ENCODE measurements at places on chromosomes 2 and 18.
A peak's percentile ranks its signal among the peaks of the same experiment; 100 is the strongest.

- no peak for DNase-seq
Measured at GRCh38 chr2:200658278-200658864, 72.6 kb downstream of the AOX1 start.

- DNase-seq, result no peak
Measured at GRCh38 chr2:77013457-77013856, 508.7 kb downstream of the LRRTM4 start.

GRCh38 chr2:79740879-79741443 lies 228.1 kb downstream of the CTNNA2 start:
- DNase-seq, result no peak

DNA sequence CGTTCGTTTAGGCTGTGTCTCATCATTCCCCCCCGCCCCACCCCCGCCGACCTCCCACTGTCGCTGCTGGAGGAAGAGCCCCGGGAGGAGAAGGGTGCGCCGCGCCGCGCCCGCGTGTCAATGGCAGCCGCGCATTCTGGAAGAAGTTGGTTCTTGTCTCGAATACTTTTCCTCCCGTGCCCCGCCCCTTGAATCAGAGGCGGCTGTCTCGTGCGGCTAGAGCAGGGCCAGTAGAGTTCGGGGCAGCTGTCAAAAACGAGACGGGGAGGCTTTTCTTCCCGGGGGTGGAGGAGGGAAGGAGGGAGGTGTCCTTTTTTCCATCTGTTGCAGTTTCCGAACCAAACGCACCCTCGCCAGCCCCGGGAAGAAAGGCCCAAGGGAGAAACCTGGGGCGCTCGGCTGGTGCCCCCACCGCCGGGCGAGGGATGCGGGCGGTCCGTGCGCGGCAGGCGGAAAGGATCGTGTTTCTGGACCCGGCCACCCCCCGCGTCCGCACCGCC lies 410 bp upstream of the TGIF1 start:
- DNase-seq, result peak; percentile 62

- DNase-seq, result no peak
Measured at GRCh38 chr2:11768946-11769345, 22.5 kb downstream of the LPIN1 start.

DNA sequence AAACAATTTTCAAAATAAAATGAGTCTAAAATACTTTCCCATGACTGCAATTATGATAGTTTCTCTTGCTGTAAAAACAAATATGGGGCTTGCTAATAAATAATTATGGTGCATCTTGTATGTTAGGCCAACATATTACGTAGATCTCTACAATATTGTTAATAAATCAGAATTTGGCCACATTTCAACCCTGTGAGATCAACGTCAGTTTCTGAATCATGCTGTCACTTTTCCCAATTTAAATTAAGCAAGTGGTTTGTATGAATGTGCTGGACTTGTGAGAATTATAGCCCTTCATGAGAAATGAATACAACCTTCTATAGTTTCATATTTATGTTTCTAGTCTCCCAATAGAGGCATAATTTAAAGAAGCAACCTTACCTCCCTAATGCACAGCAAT lies 808.9 kb downstream of the SUCLG1 start:
- DNase-seq, result no peak

GRCh38 chr2:239313776-239314175 lies 87.0 kb downstream of the HDAC4 start:
- DNase-seq, result no peak

- DNase-seq, result no peak
Measured at GRCh38 chr2:49029406-49029805, 124.9 kb downstream of the FSHR start.

DNA sequence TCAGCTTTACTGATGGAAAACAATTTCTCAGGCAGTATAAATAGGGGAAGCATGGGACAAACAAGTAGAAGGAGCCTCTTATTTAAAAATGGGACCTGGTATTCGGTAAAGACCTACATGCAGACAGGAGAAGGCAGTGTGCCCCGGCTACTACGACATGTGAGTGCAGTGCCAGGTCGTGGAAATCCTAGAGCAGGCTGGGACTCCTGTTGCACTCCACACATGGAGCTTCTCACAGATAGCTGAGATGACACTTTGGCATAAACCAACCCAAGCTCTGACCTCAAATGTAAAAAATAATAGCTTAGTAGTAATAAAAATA lies 885 bp upstream of the DSEL start:
- no peak for DNase-seq

DNA sequence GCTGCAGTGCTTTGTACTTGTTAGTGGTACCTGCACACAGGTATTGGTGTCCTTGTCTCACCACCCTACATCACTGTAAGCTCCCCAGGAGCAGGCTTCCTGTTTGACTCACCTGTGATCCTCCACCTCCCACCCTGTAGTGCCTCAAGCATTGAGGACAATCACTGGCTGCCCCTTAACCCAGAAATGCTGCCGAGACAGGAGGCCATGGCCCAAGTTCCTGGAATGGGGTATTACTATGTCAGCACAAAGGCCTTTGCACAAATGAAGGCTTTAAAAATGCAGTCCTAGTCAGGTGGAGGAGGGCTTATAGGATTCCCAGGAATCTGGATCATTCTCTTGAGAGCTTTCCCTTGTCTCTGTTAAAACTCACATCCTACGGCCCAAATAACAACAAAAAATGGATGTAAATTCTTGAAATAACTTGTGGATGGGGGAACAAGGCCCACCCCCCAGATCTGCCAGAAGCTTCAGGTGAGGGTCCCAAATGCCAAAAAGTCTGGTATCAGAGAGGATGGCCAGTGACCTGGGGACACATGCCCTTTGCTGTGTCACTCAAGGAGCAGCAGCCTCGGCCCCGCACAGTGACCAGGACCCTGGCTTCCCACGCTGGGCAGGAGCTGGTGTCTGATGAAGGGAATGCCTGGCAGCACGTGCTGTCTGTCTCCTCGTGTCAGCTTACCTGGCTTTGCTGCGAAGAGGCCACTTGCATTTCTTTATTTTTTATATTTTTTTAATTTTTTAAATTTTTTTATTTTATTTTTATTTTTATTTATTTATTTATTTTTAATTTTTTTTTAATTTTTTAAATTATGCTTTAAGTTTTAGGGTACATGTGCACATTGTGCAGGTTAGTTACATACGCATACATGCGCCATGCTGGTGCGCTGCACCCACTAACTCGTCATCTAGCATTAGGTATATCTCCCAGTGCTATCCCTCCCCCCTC lies 3.7 kb upstream of the IL37 start:
- DNase-seq, result no peak

GRCh38 chr18:68848242-68848641 lies 50.4 kb downstream of the CCDC102B start:
- DNase-seq, result no peak

- no peak for DNase-seq
Measured at GRCh38 chr2:37774976-37775907, 103.8 kb upstream of the CDC42EP3 start.

GRCh38 chr2:128320906-128321771 lies 2.5 kb upstream of the HS6ST1 start:
- DNase-seq, result no peak

DNA sequence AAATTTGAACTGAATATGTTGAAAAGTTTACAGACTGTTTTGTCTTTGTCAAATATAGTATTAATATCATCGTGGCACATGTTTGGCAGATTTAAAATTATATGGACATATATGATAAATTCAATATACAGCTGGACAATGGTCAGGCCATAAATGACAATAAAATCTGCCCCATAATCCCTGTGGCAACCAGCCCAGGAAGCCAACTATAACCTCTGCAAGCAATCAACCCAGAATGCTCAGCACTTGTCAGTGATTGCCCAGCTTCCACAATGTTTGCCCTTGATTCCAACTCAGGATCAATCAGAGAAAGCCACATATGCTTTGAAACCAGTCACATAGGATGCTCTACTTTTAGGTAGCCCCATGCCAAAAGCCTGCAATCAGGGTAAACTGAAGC lies 671.9 kb downstream of the SUCLG1 start:
- DNase-seq, result no peak

DNA sequence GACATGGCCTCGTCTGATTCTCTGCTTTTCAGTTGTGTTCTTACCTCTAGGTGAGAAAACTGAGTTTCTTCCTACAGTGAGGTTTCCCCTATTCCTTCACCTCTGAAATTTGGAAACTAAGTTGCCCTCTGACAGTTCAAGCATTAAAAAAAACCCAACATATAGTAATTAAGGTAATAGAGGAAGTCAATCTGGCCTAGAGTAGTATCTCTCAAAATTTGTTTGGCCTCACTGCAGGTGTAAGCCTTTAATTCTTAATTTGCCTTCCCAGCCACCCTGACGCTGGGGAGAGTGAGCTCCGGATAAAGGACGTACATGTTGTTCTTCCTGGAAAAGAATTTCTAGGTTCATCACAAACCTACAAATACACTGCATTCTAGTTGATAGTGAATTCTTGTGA lies 1.4 kb downstream of the CAD start:
- no peak for DNase-seq

DNA sequence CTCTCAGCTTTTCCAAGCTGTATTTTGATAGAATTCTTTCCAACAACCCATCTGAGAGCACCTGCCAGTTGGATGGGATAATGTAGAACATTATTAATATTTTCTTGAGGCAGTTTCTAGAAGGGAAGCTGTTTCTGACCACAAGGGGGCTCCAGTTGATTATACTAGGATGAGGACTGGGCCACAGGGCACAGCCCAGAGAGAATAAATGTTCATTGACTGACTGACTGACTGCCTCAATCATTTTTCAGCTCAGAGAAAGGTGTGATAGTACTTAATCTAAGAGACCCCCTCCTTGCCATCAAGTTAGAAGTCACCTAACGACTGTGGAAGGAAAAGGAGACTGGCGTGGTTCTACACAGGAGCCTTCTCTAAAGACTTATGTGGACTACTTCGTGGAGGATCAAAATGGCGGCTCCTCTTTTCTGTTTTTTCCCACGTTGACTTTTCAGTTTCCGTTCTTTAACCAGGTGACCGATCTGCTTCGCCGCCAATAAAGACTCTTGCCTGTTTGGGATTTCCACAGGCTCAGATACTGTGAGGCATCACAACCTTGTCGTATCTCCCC lies 31.9 kb upstream of the CREG2 start:
- peak; percentile 68 for DNase-seq

DNA sequence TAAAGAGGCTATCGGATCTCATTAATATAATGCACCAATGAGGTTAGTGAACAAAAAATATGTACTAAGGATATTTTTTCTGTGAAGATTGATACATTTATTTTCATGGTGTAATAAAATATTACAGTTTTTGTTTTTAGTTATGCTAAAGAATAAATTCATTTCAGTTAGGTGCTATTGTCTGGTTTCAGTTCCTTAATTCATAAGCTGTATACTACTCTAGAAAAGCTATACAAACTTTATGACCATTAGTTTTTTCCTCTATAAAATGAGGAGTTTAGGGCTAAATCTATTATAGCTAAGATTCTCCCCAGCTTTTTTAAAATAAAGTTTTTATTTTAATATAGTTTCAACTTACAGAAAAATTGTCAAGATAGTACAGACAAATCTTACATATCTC lies 1311.7 kb upstream of the NXPH2 start:
- no peak for DNase-seq

GRCh38 chr2:64311948-64312621 lies 141.9 kb upstream of the LGALSL start:
- peak; percentile 86 for DNase-seq

- no peak for DNase-seq
Measured at GRCh38 chr2:194257095-194257494, 1399.9 kb upstream of the SLC39A10 start.

All from AG08396 (cell line).